SK-N-SH treated with all-trans-retinoic acid at 6 μM for 48 hours (cell line): ENCODE measurements at places on chromosomes 12 and 14.
A peak's percentile ranks its signal among the peaks of the same experiment; 100 is the strongest.

- peak; percentile 61 for ATAC-seq
Measured at GRCh38 chr12:65449400-65449799, 170.9 kb downstream of the MSRB3 start.

GRCh38 chr14:68106905-68107304, 287.3 kb downstream of the RAD51B start:
- ATAC-seq = no peak

GRCh38 chr12:124778411-124778810, 85.3 kb downstream of the SCARB1 start:
- ATAC-seq = no peak

DNA sequence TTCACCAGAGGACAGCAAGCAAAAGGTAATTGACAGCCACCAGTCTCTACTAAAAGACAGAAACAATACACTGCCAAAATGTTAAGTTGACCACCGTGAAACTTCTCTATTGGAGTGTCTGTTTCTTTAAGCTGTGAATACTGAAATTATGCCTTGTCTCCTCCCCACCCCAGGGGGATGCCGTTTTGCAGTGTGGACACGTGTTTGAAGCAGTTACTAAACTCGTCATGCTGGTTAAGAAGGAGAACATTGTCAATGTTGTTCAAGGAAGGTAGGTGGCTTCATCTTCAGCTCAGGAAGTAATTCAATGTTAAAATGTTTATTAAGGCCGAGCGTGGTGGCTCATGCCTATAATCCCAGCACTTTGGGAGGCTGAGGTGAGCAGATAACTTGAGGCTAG, 32.8 kb downstream of the KCTD10 start:
- no peak for ATAC-seq

DNA sequence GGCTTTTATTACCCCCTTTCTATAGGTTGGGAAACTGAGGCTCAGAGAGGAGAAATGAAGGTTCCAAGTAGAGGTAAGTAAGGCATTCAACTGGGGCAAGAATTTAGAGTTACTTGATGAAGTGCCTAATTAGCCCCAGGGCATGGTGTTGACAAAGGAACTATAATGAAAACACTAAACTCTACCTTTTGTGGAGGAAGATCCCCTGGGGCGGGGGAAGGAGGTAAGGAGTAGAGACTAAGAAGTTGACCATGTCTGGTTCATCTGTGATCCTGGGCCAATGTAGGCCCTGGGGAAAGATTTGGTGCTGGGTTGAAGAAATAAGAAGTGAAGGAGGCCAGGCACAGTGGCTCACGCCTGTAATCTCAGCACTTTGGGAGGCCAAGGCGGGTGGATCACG, 16.2 kb upstream of the COX6A1 start:
- no peak for ATAC-seq

GRCh38 chr12:130506844-130507243, 169.2 kb downstream of the PIWIL1 start:
- no peak for ATAC-seq

GRCh38 chr14:24848102-24848790, 201.7 kb downstream of the STXBP6 start:
- ATAC-seq = no peak

GRCh38 chr14:74437496-74438053, 11.6 kb upstream of the SYNDIG1L start:
- no peak for ATAC-seq

- no peak for ATAC-seq
Measured at GRCh38 chr12:113052326-113052725, 4.2 kb upstream of the DTX1 start.

GRCh38 chr14:98826618-98827017, 445.4 kb downstream of the BCL11B start:
- ATAC-seq = no peak

GRCh38 chr12:65522956-65523860, 244.7 kb downstream of the MSRB3 start:
- ATAC-seq = peak; percentile 74

DNA sequence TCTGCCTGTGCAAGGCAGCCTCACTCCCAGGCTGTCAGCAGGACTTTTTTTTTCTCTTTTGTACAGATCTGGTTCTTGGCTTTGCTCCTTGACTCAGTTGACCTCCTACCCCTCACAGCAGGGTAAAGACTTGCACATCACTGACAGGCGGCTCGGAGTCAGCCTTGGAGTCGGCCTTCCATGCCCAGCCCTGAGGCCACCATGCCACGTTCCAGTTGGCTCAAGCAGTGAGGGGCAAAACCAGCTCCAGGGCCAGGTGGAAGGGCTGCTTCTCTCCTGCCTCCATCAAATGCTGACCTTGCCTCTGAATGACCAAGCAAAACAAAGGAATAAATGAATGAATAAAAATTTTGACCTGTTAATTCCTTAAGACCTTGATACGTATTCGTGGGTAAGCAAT, 27.6 kb downstream of the JAG2 start:
- no peak for ATAC-seq

GRCh38 chr14:90517076-90517841, 120.4 kb downstream of the CALM1 start:
- ATAC-seq = no peak

GRCh38 chr12:54387114-54387467, 2.6 kb upstream of the ZNF385A start:
- no peak for ATAC-seq

- peak; percentile 87 for ATAC-seq
Measured at GRCh38 chr14:102655137-102655536, 62.7 kb downstream of the RCOR1 start.

- ATAC-seq = peak; percentile 70
Measured at GRCh38 chr12:33587784-33588712, 148.4 kb upstream of the SYT10 start.

DNA sequence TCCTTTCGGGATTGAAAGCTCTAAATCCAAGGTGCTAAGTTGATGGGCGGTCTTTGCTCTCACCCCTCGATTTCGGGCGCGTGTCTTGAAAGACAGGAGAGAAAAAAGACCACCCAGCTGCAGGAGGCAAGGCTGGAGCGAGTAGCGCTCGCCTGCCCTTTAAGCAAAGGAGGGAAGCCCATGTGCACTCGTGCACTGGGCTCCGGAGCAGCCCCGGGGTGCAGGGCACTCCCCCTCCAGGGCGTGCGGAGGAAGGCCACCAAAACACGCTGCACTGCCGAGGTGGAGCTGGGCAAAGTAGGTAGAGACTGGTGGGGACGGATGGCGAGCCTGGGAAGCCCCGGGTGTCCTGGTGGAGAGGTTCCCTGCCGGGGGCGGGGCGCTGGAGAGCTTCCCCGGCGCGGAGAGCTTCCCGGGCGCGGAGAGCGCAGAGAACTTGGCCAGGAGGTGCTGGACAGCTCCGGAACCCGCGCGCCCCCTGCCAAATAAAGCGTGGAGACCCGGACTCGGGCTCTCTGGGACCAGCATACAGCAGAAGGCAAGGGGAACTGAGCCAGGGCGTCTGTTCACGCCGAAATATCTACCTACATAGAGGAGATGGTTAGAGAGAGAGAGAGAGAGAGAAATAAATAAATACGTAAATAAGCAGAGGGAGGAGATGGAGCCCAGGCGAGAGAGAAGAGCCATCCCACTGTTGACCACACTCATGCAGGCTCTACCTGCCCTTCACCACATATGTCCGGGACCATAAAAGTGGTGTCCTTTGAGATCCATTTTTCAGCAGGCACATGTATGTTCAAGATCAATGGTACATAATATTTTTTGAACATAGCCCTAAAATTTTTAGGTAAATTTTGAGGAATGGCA, 662 bp upstream of the NELL2 start:
- peak; percentile 80 for ATAC-seq

DNA sequence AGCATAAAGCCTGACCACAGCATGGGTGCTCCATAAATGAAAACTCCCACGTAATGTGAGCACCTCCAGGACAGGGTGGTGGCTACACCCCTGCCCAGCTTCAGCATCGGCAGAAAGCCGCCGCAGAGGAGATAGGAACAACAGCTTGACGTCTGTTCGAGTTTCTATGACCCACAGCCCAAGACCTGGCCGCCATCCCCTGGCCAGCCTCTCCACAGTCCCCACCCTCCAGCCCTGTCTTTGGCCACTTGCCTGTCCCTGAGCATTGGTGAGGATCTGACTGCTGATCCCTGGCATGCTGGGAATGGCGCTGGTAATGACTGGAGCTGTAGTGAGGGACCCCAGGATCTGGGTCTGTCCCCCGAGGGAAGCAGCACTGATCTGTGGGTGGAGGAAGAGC, 21.3 kb downstream of the POU6F1 start:
- ATAC-seq = no peak

GRCh38 chr14:53942970-53943750, 13.5 kb downstream of the BMP4 start:
- ATAC-seq = no peak

DNA sequence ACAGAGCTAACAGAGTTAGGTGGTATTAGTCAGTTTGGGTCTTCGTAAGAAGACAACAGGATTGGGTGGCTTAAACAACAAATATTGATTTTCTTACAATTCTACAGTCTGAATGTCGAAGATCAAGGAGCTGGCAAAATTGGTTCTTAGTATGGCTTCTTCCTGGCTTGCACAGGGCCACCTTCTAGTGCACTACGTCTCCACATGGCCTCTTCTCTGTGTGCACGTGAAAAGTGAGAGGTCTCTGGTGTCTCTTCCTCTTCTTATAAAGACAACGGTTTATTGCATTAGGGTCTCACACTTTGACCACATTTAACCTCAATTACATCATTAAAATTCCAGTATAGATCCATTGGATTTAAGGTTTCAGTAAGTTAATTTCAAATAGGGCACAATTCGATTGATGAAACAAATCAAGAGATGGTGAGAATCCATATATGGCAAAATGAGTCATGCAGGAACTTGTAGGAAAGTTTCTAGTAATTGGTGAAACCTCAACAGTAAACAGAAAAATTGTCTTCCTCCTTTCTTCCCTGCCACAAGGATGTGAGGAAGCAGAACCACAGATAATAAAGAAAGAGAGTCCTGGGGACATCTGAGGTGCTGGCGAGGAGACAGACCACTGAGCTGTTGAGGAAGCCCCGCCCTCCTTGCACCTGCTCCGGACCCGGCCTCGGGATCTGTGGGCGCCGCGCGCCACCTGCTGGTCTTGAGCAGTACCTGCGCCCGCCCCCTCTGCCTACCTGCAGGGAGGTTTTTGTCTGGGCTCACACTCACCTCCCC, 846.7 kb downstream of the TMEM121 start:
- ATAC-seq = peak; percentile 88

- no peak for ATAC-seq
Measured at GRCh38 chr12:28827861-28828260, 321.2 kb upstream of the FAR2 start.

DNA sequence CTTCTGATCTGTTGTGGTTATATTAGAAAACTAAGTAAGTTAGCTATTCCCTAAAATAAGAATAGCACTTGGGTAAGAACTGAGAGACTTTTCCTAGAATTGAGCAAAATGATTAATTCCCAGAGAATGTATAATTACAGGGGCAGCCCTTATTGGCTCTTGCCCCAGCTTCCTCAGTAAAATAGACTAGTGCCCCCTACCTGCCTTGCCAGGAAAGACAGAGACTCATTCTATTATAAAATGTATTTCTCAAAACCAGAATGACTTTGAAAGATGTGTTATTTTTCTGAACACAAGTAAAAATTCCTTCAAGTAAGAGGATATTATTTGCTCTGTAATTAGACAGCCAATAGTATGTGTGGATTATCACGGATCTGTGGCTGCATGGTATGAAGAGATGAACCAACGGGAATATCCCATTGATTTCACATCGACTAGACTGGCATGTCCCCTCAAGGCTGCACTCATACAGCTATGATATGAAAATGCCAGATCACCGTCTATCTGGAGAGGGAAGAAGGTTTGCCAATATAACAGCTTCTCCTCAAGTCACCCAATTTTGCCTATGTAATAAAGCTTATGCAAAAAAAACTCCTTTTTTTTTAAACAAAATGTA, 7.4 kb upstream of the GLRX5 start:
- peak; percentile 83 for ATAC-seq

- no peak for ATAC-seq
Measured at GRCh38 chr12:52756281-52756960, 20.7 kb downstream of the KRT76 start.

- no peak for ATAC-seq
Measured at GRCh38 chr12:92457458-92458180, 245.2 kb upstream of the PLEKHG7 start.

DNA sequence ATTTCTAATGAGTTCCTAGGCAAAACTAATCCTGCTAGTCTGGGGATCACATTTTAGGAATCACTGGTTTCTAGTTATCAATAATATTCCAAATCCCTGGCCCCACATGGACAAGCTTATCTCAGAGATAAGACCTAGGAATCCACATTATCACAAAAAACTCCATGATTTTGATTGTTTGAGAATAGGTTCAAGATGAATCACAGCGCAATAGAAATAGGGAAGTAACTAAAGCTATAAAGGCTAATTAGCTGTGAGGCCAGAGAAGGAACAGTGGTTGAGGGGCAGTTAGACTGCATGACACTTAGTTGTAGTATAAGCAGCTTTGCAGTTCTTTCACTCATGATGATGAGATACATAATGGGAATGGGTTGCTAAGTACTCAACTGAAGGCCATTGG, 13.1 kb upstream of the ATP5F1B start:
- no peak for ATAC-seq

DNA sequence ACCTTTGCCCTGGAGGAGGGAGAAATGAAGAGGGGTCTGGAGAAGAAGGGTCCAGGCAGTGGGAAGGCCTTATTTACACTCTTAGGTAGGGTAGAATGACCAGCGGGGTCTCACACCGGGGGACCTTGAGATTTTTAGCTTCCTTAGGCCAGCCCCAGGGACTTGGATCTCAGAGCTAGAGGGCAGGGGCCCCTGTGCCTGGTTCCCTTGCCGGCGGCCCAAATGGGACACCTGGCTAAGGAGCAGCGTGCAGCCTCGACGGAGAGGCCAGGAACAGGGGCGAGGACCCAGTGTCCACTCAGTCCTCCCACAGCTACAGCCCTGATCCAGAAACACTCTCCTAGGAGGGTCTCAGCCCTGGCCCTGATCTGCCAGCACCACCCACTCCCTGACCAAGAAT, 41.8 kb downstream of the DIO3 start:
- ATAC-seq = no peak

- peak; percentile 15 for ATAC-seq
Measured at GRCh38 chr12:120711411-120711810, 1.2 kb downstream of the UNC119B start.

GRCh38 chr14:20606190-20606901, 15.2 kb upstream of the RNASE12 start:
- ATAC-seq = peak; percentile 45

DNA sequence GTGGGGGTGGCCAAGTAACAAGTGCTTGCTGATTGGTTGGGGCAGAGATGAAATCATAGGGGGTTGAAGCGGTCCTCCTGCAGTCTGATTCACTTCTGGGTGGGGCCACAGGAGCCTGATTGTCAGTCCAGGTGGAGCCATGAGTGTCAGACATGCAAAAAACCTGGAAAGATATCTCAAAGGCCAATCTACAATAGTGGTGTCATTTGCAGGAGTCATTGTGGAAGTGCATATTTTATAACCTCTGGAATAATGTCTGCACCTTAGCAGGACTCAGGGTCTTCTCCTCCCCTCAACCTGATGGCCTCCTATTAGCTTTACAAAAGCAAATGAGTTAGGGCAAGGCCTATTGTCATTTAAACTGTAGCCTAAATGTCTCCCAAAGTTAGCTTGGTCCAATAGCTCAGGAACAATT, 241.4 kb downstream of the NUAK1 start:
- ATAC-seq = no peak
